Chondrocyte (in vitro differentiated cells): ENCODE measurements at places on chromosomes 3 and 15. TPM values are rescaled to one million over a fixed set of nuclear protein-coding genes. Genes with fewer than 3 reads are reported as not detected.
A peak's percentile ranks its signal among the peaks of the same experiment; 100 is the strongest.

GRCh38 chr15:35136321-35137189 is 51.5 kb upstream of the NANOGP8 start:
- no peak overlapping the region for H3K27ac ChIP-seq
- no peak for DNase-seq
- no peak overlapping the region for H3K4me3 ChIP-seq

DNA sequence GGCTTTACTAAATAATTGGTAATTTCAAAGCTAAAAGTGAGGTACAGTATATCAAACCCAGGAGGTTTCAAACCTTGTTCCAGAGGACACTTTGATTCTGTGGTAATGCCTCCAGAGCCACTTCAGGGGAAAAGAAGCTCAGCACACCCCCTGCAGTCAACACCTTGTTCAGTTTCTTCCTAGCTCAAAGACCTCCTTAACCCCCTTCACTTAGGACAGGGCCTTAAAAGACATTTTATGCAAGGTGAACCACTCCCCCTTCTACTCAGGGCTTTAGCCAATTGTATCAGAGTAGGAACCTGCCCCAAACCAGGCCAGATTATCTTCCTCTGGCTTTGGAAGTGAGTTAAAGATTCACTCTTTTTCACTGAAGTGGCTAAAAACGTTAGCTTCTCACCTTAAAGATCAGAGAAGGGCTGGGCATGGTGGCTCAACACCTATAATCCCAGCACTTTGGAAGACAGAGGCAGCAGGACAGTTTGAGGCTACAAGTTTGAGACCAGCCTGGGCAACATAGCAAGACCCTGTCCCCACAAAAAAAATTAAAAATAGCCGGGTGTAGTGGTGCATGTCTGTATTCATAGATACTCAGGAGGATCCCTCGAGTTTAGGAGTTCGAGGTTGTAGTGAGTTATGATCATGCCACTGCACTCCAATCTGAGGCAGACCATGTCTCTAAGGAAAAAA is 3.4 kb downstream of the DENND6A start:
- H3K27me3 ChIP-seq = no peaks in the 10 kb centered on the region
- no peak for DNase-seq
- H3K4me3 ChIP-seq = no peak overlapping the region
- H3K36me3 ChIP-seq = no peaks in the 10 kb centered on the region
- H3K4me1 ChIP-seq = peaks cover 33% of the 10 kb centered on the region
- peak overlapping the region; percentile 5 for H3K27ac ChIP-seq

- no peaks in the 10 kb centered on the region for H3K4me1 ChIP-seq
- H3K27me3 ChIP-seq = peaks cover 13% of the 10 kb centered on the region
- H3K4me3 ChIP-seq = no peak overlapping the region
- no peak for DNase-seq
Measured at GRCh38 chr15:26983822-26984221, 12.8 kb downstream of the GABRG3 start.

GRCh38 chr3:193049935-193050334 is 132.3 kb upstream of the MB21D2 start:
- H3K4me3 ChIP-seq = no peak overlapping the region
- no peak for DNase-seq
- H3K4me1 ChIP-seq = peaks cover 26% of the 10 kb centered on the region
- no peaks in the 10 kb centered on the region for H3K27me3 ChIP-seq

- no peak overlapping the region for H3K27ac ChIP-seq
- no peaks in the 10 kb centered on the region for H3K4me1 ChIP-seq
- no peaks in the 10 kb centered on the region for H3K27me3 ChIP-seq
- H3K4me3 ChIP-seq = no peak overlapping the region
- no peak for DNase-seq
Measured at GRCh38 chr3:28386049-28386448, 37.4 kb upstream of the AZI2 start.

DNA sequence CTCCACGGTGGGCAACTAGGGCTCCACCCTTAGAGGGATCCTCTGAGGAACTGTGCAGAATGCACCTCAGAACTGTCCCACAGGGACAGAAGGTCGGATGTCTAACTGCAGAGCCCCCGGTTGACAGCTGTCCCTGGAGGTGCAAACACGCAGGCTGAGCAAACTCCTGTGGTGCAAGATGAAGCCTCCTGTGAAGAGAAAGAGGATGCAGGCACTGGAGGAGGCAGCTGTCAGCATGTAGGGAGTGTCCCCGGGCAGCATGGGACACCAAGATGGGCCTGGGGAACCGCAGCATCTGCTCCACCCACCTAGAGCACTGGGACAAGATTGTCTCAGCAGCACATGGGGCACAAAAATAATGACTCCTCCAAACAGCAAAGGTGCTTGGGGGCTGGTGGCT is 258.9 kb downstream of the ABHD5 start:
- H3K27ac ChIP-seq = no peak overlapping the region
- peaks cover 2% of the 10 kb centered on the region for H3K36me3 ChIP-seq
- no peak for DNase-seq
- H3K27me3 ChIP-seq = peaks cover 18% of the 10 kb centered on the region

GRCh38 chr15:78933823-78934654 is 10.8 kb downstream of the CTSH start:
- no peak overlapping the region for H3K4me3 ChIP-seq
- H3K27ac ChIP-seq = peak overlapping the region; percentile 29
- peaks cover 13% of the 10 kb centered on the region for H3K4me1 ChIP-seq
- peak; percentile 89 for DNase-seq

DNA sequence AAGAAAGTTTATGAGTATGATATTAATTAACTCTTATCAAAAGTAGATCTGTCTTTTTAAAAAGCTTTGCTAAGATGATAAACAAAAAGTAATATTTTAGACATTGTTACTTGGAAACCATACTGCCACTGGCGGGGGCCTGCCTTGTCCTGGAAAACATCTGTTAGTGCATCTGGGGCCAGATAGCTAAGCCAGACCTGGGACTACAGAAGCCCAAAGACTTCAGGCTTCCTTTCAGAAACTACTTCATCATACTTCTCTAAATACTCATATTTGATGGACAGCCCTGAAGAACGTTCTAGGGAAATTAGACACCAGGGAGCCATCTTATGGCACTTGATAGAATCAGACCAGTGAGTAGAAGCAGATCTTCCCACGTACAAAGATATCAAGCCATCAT is 795.4 kb upstream of the SEMA6D start:
- H3K27ac ChIP-seq = no peak overlapping the region
- H3K4me3 ChIP-seq = no peak overlapping the region

Gene EPHA3
- total RNA-seq = 0.87 to 1.6 TPM (median 1.2 TPM) in 3 replicates

Gene LRRK1
- 6.0 to 11.3 TPM (median 10.1 TPM) in 3 replicates for total RNA-seq

Gene SI
- not detected in 3 replicates for total RNA-seq

Gene NISCH
- 97.6 to 121 TPM (median 101 TPM) in 3 replicates for total RNA-seq
